SK-N-SH (cell line): ENCODE measurements at places on chromosomes 13 and 19.

GRCh38 chr13:66748712-66749111, 481.4 kb downstream of the PCDH9 start:
- no peak for DNase-seq

GRCh38 chr13:110154410-110154933, 152.5 kb downstream of the COL4A1 start:
- DNase-seq: no peak

GRCh38 chr13:66359393-66359792, 870.7 kb downstream of the PCDH9 start:
- no peak for DNase-seq

DNA sequence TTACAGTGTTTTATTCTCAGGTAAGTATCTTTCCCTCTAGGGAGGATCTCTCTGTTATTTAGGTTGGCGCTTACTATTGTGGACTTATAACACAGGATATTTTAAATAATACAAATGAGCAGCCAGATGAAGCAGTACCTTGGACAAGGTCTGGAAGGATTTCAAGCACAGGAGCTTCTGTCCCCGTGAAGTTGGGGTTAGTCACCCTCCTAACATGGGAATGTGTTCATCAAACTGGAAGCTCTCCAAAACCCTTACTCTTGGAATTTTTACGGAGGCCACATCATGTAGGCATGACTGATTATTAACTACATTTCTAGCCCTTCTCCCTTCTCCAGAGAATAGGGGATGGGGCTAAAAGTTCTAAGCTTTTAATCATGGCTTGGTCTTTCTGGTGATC, 38.3 kb upstream of the SPRY2 start:
- DNase-seq: no peak

DNA sequence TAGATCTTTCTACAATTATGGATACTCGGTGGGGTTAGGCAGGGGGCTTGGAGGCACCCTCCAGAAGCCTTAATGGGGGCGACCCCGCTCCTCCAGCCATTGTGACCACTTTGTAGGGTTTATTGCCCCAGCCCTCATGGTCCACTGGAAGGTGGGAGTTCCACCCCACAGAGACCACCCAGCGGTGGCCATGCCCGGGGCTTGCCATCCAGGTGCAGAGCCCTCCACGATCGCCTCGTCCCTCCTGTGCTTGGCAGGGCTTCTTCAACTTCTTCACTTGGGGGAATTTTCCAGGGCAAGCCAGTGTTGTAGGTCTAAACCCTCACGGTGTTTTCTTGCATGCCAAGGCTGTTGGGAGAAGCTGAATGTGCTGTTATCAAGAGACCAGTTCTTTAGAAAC, 16.1 kb downstream of the ZNF536 start:
- no peak for DNase-seq

DNA sequence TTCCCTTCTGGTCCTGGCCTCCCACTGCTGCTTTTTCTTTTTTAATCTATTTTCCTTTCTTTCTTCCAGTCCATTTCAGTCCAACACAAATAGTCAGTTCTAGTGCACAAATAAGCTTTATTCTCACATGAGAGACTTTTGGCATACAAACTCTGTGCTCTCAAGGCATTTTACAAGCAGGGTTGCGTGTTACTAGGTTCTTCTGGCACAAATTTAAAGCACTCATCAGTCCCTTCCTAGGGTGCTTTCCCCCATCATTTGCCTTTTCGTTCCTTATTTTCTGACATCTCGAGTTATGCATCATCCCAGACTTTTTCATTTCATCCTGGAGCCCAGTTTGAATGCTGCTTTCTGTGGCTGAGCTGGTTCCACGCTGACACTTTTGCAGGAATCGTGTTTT, 29.8 kb upstream of the IL17D start:
- DNase-seq: no peak

DNA sequence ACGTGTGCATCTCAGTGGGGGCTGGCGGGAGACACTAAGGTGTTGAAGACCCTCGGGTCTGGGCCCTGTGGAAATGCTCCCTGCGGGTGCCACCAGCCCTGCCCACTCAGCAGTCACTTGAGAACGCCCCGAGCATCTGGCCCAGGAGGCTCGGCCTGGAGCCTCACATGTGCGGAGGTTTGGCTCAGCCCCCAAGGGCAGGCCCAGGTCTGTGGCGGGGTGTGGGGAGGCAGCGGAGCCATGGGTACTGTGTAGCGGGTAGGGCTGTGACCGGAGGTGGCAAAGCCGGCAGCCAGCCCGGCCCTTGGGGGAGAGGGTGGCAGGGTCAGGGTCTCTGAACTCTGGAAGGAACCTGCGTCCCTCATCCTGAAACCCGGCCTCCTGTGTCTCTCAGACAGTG, 37.6 kb downstream of the MCF2L start:
- no peak for DNase-seq

- DNase-seq: peak; percentile 88
Observed at GRCh38 chr19:14563989-14564651, 7.7 kb downstream of the NDUFB7 start.

- no peak for DNase-seq
Observed at GRCh38 chr13:77807431-77808135, 110.1 kb downstream of the SLAIN1 start.

DNA sequence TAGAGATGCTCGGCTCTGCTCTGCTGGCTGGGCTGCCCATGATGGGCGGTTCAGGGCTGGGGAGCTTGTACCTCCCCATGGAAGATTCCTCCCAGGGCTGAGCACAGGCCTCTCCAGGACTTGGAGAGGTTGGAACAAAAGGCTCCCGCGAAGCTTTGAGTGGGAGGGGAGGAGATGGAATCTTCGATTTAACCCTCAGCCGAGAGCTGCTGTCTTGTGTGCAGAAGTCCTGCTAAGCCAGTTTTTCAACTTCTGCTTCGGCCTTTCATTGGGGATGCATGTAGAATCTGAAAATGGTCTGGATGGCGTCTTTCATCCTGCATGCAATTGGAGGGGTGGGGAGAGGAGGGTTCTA, 163.3 kb downstream of the KDM4B start:
- no peak for DNase-seq

GRCh38 chr19:19471682-19472081, 43.7 kb downstream of the TSSK6 start:
- DNase-seq: no peak

GRCh38 chr13:23087880-23088279, 92.9 kb upstream of the SGCG start:
- peak; percentile 34 for DNase-seq
